ENCODE measurements at places on chromosomes 7 and 10.

- DNase-seq = no peak
Measured at GRCh38 chr7:152574892-152575548, 100.9 kb downstream of the XRCC2 start.

GRCh38 chr10:3068201-3068967 is 1.0 kb downstream of the PFKP start:
- peak; percentile 44 for DNase-seq

DNA sequence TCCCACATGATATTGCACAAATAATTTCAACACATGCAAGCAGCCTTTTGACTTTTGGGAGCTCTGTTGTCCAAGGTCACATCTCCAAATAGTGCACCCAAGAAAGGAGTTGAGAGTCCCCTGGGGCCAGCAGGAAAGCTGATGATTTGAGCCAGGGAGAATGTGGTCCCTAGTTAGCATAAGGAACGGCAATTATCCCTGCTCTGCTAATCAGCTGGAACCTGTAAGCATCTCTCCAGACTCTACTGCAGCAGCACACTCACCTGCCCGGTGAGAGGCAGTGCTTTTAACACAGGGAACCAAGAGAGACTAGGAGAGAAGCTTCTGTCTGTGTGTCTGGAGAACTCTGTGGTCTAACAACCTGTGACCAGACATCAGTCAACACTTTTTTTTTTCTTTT is 17.0 kb downstream of the TRPV5 start:
- no peak for DNase-seq

DNA sequence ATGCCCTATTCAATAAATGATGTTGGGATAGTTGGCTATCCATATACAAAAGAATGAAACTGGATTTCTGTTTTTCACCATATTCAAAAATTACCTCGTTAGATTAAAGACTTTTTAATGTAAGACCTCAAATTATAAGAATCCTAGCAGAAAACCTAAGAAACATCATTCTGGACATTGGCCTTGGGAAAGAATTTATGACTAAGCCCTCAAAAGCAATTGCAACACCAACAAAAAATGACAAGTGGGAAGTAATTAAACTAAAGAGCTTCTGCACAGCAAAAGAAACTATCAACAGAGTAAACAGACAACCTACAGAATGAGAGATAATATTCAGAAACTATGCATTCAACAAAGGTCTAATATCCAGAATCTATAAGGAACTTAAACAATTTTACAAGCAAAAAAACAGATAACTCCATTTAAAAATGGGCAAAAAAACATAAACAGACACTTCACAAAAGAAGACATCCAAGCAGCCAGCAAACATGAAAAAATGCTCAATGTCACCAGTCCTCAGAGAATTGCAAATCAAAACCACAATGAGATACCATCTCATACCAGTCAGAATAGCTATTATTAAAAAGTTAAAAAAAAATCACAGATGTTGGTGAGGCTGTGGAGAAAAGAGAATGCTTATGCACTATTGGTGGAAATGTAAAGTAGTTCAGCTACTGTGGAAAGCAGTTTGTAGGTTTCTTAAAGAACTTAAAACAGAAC is 309.8 kb downstream of the AHR start:
- DNase-seq = peak; percentile 88

GRCh38 chr7:114799628-114800028 is 122.3 kb upstream of the MDFIC start:
- no peak for DNase-seq

GRCh38 chr10:110432814-110433565 is 64.7 kb upstream of the DUSP5 start:
- DNase-seq = no peak

GRCh38 chr10:63542835-63543575 is 21.8 kb downstream of the REEP3 start:
- peak; percentile 83 for DNase-seq

DNA sequence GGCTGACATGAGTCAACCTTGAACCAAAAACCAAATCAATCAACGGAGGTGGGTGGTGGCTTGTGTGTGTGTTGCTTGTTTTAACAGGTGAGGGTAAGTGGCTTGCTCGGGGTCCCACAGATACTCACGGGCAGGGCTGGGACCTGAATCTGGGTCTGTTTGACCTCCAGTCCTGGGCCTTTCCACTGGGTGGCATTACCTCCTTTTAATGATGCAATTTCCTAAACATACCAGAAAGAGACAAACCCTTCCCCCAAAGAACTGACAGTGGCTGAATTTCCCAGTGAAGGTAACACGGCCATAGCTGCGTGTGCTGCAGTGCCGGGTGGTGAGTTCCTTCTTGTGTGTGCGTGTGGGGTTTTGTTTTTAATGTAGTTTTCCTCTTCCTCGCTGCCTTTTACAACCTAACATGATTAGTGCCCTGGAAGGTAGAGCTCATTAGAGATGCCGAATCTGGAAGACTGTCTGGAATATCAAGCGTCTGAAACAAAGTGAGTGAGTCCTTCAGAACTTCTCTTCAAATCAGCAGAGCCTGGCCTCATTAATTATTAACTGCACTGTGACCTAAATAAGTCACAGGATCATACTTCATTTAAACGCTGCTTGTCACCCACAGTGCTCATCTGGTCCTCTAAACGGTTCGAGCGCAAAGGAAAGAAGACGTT is 166.1 kb upstream of the TCERG1L start:
- DNase-seq = no peak

DNA sequence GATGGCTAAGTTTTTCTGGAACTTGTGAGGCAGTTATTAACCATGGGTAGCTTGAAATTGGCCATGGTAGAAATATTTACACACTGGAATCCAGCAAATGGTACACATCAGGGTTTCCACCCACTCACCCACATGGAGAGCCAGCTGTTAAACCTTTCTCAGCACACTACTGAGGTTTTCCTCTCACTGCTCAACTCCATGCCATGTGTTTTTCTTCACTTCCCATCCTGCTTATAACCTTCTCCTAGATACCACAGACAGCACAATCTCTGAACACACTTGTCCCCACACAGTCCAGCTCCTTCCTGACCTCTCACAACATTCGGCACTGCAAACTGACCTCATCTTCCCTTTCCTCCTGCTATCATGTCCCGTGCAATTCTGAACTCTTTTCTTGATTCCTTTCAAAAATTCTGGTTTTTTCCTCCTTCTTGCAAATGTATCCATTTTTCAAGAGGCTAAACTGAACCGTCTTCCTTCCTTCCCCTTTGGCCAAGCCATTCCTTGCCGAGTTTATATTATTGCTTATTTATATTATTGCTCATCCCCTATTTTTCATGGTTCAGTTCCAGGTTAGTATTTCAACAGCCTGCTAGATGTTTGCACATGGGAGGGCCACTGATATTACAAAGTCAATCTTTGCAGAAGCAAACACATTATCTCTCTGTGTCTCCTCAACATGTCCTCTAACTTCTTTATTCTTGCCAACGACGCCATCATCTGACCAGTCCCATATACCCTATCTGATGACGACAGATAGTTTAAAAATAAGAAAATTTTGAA is 606.4 kb downstream of the SORCS1 start:
- peak; percentile 53 for DNase-seq

DNA sequence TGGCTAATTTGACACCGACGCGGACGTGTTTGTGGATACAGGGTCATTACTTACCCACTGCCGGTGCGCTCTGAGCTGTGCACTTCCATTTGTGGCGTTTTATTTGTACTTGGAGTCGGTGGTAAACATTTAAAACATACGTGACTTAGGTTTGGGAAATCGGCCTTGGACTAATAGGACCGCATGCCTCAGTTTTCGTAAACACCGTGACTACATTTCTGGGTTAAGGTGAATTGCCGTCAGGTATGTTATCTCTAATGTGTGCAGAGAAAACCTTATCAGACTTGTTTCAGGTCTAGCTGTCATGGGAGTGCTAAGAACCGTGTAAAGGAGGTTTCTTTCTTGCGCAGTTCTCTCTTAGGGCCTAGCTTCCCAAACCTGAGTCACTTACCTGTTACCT is 51.7 kb upstream of the NCF1 start:
- DNase-seq = no peak

DNA sequence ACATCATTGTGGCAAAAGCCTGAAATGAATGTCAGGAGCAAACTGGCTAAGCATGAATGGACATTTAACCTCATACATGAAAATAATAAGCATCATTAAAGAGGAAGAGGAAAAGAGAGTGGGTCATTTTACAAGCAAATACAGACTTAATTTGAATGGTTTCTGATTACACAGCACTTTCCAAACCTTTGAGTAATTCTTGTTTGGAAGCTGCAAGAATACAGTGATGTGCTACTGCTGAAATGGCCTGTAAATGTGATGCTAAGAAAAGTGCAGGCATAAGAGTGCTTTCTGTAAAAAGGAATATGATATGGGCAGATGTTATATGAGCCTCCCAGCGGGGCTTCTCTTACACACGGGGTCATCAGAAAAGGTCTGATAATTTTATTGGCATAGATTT is 30.2 kb downstream of the TAS2R16 start:
- no peak for DNase-seq

GRCh38 chr10:3020311-3020710 is 47.0 kb upstream of the PFKP start:
- no peak for DNase-seq

DNA sequence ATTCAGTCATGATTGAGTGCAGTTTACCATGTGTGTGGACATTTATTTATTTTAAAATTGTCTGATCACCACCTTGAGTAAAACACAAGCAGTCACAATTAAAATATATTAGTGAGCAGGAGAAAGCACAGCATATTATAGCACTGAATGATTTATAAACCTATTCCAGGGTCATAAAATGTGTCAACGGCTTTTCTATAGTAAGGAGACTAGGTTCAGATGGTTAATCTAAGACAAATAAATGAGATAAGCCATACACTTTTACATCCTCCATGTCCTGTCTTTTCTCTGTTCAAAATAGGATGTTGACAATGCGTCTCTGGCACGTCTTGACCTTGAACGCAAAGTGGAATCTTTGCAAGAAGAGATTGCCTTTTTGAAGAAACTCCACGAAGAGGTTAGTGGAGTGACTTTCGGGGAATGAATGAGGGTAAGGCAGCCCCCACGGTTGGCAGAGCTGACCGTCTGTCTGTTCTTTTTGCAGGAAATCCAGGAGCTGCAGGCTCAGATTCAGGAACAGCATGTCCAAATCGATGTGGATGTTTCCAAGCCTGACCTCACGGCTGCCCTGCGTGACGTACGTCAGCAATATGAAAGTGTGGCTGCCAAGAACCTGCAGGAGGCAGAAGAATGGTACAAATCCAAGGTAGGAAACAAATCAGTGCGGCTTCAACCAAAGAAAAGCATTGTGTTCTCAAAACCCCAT is 5.4 kb downstream of the VIM start:
- DNase-seq = peak; percentile 46

DNA sequence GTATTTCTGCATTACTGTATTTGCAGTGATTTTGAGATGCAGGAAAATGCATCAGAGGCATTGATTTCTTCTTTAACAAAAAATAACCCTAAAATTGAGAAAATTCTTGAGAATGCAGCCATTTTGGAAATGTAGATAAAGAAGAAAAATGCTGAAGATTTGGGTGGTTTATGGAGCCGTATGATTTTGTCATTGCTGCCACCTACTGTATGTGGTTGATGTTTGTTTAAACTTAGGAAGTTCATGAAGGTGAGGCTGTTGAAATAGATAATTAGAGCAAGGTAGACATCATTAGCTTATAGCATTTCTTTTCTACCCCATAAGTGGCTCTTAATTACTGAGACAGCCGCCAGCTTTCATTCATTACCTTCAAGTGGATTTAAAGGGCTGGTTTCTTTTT is 92.1 kb upstream of the SAMD8 start:
- peak; percentile 40 for DNase-seq

DNA sequence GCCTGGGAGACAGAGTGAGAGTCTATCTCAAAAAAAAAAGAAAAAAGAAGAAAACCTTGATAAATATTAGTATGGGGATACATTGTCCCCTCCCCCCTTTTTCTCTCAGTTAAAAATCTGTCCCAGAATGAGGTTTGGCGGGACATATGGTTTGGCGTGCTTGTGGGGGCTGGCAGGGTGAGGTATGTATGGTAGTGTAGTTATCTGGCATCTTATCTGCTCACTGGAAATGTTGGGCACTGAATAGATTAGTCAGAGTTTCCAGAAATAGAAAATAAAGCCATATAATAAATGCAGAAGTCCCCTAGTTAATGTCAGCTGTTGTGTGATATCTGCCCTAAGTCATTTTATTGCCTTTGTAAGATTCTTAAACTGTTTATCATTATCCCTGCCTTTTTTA is 397.5 kb upstream of the GALNT17 start:
- DNase-seq = peak; percentile 67

GRCh38 chr10:16030562-16030961 is 170.3 kb upstream of the MINDY3 start:
- no peak for DNase-seq

GRCh38 chr10:46559231-46559671 is 2.8 kb upstream of the GPRIN2 start:
- DNase-seq = no peak

GRCh38 chr7:44471850-44472249 is 18.6 kb downstream of the NUDCD3 start:
- DNase-seq = no peak

GRCh38 chr7:43697690-43698089 is 31.6 kb downstream of the COA1 start:
- peak; percentile 66 for DNase-seq

DNA sequence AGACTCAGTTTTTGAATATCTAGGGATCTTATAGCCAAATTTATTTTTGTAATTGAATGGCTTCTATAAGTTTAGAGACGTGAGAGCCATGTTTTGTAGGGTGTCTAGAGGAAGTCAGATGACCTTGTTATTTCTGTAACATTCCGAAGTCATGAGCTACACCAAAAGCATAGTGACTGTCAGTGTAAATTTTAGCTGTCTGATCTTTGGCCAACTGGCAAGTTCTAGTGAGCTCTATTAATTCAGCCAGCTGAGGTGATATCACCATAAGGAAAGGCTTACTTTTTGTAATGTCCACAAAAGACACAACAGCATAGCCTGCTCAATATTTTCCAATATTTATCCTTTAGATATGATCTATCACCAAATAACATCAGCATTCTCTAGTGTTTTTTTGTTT is 9.9 kb upstream of the NT5C3A start:
- peak; percentile 85 for DNase-seq

DNA sequence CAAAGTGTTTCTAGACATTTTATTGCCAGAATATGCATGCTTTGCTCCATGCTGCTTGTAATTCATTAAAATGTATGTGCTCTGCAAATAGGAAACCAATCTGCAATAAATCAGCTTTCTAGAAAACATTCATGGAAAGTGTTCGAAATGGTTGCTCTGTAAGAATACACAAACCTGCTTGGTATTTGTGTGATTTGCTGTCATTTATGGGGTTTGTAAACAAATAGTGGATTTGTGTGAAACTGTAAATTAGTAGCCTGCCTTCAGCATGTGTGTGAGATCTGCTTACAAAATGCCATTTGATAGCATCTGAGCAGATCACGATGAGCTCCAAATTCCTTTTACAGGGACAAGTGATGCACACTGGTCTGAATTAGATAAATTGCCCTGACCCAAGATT is 219.0 kb upstream of the CSTF2T start:
- no peak for DNase-seq

GRCh38 chr7:47458057-47458456 is 123.9 kb downstream of the TNS3 start:
- DNase-seq = peak; percentile 88

DNA sequence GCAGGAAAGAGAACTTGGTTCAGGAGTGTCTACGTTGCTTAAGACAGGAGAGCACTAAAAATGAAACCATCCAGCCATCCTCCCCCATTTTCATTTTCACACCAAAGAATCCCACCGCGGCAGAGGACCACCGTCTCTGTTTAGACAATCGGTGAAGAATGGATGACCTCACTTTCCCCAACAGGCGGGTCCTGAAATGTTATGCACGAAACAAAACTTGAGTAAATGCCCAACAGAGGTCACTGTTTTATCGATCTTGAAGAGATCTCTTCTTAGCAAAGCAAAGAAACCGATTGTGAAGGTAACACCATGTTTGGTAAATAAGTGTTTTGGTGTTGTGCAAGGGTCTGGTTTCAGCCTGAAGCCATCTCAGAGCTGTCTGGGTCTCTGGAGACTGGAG is 1.4 kb upstream of the IL6 start:
- peak; percentile 43 for DNase-seq

All from M059J (cell line).